ENCODE measurements at places on chromosomes 7 and 10.

GRCh38 chr10:35372329-35372728, 36.0 kb downstream of the CCNY start:
- peak; percentile 80 for DNase-seq

DNA sequence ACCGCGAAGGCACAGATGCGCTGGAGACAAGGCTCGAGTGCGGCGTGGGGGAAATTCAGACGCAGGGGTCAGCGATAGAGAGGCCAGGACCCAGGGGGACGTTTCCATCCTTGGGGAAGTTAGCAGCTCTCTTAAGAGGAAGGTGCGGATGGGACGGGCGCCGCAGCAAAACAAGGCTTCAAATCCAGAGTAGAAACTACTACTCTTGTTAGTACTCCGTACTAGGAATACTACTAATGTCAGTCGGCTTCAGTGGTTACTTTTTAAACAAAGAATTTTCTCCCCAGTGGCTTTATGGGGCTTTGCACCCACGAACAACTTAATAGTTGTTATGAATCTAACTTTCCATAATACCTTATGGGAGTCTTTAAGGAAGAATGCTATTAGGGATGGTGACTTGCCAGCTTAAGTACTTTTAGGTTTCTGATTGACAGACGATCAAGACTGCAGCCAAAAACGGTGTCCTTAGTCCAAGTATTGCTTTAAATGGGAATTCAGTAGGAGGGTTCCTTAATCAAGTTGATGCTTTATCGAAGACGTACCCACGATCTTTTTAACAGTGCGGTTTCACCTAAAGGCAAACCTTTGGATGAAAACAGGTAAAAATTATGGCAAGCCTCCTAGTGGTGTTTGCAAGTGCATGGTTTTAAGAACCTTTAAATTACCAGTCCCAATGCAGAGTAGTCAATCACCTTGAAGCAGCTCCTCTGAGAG, 812 bp upstream of the IDE start:
- DNase-seq, result peak; percentile 78

- no peak for DNase-seq
Observed at GRCh38 chr10:75598998-75599397, 167.6 kb downstream of the LRMDA start.

DNA sequence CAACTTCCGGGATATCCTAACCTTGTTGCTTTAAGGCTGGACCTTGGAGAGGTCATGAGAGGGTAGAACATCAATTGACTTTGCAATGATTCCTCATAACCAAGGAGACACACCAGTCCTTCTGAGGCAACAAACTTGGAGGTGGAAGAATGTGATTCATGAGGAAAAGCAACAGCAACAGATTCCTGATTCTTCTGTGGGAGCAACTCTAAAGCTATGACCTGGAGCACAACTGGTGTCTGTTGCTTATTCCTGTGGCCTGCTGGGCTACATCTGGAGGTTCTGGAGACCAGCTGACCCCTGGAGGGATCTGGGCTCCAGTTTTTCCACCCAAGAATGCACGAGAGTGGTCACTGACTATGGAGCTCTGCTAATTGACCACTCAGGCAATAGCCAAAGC, 116.6 kb downstream of the CREB5 start:
- no peak for DNase-seq

DNA sequence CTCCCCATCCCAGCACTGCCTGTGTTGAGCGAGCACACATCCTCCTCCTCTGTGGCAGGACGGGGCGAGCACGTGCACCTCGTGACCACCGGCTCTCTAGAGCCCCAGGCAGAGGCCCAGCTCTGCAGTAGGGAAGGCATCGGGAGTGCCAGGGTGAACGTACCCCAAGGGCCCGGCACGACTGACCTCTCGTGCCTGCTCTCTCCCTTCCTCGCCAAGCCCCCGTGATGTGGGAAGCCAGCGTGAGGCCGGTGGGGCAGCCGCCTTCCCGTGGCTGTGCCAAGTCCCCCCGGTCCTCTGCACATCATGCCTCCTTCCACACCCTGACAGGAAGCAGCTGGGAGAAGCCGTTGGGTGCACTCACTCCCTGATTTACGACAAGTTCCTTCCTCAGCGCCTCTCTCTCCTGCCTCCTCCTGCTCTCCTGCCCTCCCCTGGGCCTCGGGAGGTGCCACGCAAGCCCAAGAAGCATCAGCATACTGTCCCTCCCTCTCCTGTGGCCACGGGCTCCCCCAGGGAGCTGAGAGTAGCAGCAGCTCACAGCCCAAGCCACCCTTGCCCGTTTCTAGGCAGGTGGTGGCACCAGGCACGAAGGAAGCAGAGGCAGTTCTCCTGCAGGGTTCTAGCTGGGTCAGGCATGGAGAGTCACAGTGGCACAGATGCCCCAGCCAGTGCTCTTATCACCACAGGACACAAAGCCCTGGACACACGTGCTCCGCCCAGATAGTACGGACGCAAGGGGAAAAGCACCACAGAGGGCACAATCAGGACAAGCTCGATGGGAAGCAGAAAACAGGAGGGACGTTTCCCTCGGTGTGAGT, 47.0 kb downstream of the AMZ1 start:
- peak; percentile 98 for DNase-seq

- DNase-seq, result no peak
Observed at GRCh38 chr7:140902303-140902953, 22.3 kb downstream of the BRAF start.

DNA sequence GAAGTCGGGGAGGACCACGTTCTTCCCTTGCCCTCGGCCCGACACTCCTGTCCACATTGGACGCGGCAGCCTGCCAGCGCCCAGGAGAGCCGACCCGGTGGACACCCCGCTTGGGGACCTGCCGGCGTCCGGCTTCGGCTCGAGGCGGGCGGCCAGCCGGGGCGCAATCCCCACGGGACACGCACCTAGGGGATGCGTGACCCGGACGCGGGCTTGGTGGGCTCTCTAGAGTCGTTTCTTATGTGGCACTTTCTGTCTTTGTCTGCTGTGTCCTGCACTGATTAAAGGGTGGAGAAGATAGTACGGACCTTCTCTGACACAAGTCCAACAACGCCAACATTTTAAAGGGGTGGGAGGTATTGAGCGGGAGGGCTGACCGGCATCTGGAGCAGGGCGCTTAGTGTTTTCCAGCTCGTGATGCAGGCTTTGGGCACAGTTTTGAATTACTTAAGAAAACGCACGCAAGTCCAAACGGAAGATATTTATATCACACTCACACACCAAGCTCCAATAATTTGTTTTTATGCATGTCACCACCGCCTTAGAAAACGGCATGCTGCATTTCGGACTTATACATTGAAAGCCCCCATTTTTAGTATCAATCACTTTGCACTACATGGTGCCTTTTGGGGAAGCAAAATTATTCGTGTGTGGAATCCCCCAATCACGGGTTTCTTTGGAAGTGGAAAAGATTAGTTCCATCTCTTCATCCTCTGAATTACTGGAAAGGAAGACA, 3.9 kb upstream of the SPAG6 start:
- peak; percentile 37 for DNase-seq

DNA sequence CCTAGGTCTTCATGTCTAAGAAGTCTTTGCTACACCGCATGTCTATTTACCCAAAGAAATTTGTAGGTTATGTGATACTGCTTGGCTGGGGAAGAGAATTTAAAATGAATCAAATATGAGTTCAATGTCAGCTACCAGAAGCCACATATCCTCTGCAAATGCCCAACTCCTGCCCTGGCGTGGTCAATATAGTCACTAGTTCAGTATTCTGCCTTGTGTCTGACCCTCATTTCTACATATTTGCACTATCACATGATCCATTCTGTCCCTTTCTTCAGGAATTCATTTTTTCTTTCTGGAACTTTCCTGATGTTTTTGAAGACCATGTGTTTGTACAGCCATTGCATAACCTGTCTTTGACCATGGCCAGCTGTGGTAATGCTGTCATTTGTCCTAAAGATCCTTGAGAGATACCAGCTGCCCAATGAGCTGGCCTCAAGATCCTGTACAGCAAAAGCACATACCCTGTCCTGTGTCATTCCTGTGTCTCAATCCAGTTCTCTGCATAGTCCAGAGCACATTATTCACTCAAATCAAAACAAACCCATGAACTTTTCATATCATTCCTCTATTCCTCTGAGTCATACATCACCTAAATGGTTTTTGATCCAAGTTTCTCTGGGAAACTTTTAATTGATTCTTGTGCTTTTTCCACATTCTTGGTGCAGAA, 524.5 kb downstream of the PARD3 start:
- DNase-seq, result no peak

DNA sequence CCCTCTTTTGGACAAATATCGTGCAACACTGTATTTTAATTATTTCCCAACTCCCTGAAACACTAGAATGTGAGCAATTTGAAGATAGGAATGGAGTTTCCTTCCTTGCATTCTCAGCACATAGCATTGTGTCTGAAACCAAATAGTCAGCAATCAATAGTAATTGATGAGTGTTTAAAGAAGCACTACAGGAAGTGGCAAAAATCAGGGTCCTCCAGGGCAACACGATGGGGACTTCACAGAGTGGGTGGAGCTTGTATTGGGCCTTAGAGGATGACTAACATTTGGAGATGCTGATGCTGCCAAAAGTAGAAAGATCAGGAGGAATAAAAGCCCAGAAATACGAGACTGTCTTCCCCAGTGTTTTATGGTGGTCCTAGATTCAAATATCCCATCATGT, 94.9 kb downstream of the NPSR1 start:
- no peak for DNase-seq

All from hematopoietic multipotent progenitor cell treated with erythropoietin and hydrocortisone succinate and interleukin-3 and kit ligand, for 4 days (in vitro differentiated cells).